ENCODE measurements at places on chromosomes 3 and 15.
A peak's percentile ranks its signal among the peaks of the same experiment; 100 is the strongest.

DNA sequence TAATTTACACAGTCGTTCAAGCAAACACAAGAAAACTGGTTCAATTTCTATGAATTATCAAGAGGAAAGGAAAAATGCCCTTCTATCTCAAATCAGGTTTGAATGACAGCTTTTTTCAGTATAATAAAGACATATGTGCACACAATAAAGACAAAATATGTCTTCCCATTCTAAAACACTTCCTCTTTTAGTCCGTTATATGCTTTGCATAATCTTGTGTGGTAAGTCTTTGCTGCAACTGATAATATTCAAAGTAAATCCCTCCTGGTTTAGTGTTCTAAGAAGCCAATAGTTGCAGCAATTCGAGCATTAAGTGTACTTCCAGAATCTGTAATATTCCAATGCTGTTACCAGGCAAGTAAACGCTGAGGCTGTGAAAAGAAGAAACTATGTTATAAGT lies 43.7 kb upstream of the MAPKBP1 start:
- no peak for DNase-seq

GRCh38 chr3:176341963-176342362 lies 855.3 kb downstream of the TBL1XR1 start:
- DNase-seq: no peak

DNA sequence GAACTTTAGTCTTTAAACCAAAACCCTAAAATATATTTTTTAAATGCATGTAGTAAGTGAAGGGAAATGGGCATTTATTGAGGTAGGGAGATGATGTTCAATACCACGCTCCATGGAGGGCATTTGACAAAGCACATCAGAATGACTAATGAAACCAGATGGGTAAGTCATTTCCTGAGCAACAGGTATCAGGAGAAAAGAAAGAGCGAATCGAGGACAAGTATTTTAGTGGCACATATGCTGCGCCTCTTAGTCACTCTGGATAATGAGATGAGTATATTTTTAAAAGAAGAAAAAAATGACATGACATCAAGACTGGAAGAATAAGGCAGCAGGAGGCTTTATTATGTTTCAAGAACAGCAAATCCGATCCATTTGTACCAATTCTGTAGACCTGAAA lies 129.0 kb upstream of the ARHGEF3 start:
- no peak for DNase-seq

GRCh38 chr3:146241523-146242240 lies 9.2 kb downstream of the PLSCR4 start:
- peak; percentile 74 for DNase-seq

- DNase-seq: no peak
Measured at GRCh38 chr15:55912982-55913381, 80.4 kb downstream of the NEDD4 start.

GRCh38 chr3:177601152-177601551 lies 403.9 kb upstream of the TBL1XR1 start:
- no peak for DNase-seq

- DNase-seq: no peak
Measured at GRCh38 chr3:128482666-128483656, 10.0 kb downstream of the GATA2 start.

DNA sequence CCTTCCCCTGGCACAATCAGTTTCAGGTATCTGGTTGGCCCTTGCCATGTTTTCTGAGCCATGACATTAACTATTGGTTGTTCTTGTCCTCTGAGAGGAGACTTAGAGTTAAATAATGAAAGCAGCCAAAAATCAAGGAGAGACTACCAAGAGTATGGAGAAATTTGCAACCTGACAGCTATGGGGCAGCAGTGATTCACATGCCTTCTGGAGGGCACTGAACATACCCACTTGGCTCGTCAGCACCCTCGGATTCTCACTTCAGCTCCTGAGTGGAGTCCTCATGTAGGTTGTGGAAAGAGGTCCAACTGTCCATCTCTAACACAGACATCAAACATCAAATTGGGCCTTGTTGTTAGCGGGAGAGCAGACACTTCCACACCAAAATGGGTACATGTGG lies 265.6 kb downstream of the EBLN2 start:
- no peak for DNase-seq

DNA sequence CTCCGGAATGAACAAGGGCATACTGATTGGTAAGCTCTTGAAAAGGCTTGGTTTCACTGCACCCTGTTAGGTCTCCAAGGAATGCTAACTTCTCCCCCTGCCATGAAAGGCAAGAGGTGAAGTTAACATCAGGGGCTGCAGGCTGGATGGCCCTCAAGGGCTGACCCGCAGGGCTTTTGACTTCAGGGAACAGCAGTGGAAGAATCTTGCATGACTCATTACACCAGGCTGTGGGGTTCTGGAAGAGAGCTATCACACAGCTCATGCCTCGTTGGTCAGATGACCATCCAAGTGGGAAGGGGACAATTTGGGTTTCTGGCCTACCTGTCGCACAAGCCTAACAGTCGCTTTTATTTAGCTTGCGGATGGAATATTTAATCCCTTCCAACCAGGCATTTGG lies 23.6 kb upstream of the ATG7 start:
- no peak for DNase-seq

GRCh38 chr3:63639806-63640205 lies 12.7 kb upstream of the SNTN start:
- DNase-seq: no peak

DNA sequence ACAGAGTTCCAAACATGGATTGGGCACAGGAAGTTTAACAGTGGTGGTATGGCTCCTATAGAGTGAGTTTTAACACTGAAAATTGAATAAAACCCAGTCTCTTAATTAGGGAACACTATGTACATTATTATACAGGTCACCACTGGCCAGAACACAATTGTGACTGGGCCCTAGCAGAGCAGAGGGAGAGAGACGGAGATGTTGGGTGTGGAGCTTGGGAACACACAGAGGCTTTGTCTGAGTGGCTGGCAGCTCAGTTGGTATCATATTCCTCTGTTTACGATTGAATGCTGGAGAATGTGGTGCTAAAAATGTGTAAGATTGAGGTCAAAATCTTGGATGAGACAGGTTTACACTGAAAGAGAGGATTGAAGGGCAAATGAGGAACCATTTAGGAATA lies 6.8 kb upstream of the MOBP start:
- DNase-seq: no peak

GRCh38 chr3:116950301-116951055 lies 240.9 kb downstream of the TUSC7 start:
- DNase-seq: no peak

- no peak for DNase-seq
Measured at GRCh38 chr3:98371853-98372252, 18.2 kb downstream of the OR5K4 start.

DNA sequence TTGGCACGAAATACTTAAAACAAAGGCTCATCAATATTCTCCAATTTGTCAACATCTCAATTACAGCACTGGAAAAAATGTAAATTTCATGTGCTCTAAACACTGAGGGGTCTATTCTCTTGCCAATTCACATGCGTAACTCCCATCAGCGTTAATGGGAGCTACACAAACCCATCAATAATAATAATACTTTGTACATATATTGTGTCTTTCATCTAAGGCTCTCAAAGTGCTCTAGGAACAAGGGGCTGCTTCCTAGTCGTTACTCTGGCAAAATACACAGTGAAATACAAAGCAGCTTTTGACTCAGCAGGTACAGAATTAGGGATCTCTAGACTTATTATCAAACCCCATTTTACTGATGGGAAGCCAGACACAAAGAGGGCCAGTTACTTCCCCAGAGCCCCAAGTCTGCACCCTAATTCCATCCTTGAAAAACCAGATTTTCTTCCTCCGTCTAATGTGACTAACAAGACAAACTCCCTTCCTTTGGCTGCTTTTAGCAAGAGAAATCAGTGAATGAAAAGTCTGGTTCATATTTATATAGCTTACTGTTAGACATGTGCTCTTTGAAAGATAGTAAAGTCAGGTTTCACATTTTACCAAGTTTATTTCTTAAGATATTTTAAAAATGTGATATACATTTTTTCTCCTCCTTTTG lies 20.0 kb downstream of the MEIS2 start:
- no peak for DNase-seq

- no peak for DNase-seq
Measured at GRCh38 chr3:131957980-131958379, 76.8 kb downstream of the CPNE4 start.

DNA sequence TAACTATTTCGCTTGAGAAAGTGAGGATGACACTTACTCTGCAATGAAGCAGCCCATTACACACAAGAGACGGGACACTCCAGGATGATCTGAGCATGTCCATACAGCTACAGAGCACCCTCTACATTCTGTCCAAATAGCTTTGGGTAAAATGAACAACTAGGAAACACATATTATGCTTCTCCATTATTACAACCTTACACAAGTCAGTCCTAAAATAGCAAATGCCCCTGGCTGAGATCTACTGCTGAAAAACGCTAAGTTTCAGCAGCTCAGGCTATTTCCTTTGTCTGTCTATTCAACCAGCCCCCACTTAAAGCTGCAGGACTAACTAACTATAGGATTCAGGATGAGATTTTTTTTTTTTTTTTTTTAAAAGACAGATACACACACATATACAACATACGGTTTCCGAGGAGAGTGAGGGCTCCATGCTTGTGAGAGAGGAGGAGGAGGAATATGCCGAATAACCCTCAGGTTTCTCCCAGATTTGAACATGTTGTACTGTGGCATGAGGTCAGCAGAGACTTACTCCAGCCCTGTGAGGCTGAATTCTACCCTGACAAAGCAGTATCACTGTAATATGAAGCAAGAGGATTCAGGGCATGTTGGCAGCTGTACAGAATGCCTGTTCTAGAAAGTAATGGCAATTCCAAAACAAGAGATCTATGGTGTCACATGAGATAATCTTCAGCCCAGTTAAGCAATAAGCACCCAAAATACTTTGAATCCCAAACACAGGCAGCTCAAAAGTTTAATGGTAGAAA lies 117.3 kb upstream of the PLXND1 start:
- no peak for DNase-seq

GRCh38 chr15:35043373-35044095 lies 41.6 kb downstream of the NANOGP8 start:
- no peak for DNase-seq

GRCh38 chr3:190516416-190516815 lies 2.5 kb downstream of the IL1RAP start:
- no peak for DNase-seq

DNA sequence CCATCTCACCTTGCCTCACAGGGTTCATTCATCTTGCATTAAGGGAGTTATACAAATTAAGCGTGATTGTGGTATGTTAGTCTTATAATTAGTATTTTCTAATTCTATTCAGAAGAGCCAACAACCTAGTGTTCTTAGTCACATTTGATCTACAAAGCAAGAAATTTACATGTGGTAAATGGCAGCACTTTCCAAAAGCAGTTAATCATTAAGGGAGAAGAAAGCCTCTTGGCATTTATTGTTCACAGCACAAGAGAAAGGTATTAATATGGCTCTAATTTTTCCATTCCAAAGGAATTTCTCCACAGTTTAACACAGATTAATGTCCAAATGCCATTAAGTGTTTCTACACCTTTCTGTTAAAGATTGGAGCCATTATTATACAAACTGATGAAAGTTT lies 1077.1 kb downstream of the ZPLD1 start:
- no peak for DNase-seq

DNA sequence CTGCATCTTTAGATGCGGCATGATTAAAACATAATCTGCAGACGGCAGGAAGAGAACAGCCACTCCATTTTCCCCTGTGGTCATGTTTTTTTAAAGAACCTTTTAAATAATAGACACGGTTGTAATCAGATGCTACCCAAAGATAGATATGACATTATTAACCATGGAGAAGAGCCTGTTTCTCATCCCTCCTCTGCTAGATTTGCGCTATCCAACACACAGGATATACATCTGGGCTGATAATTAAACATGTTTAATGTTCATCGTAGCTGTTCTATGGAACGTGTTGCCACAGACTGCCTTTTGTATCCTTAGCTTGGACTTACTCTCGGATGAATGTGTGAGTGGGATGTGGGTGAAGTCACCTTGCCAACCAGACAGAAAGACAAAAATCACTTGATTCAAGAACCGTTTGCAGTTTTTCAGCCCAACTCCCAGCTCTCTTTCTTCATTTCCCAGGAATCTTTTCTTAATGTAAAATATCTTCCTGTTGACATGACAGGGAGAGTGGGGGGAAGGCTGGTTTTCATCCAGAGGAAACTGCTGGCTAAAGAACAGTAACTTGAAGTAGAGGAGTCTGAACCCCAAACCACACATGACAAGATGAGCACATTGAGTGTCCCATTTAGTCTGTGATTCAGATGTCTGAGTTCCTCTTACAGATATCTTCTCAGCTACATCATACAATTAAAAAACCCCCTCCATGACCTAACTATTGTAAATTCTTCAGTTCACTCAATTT lies 118.6 kb upstream of the PRICKLE2 start:
- no peak for DNase-seq

DNA sequence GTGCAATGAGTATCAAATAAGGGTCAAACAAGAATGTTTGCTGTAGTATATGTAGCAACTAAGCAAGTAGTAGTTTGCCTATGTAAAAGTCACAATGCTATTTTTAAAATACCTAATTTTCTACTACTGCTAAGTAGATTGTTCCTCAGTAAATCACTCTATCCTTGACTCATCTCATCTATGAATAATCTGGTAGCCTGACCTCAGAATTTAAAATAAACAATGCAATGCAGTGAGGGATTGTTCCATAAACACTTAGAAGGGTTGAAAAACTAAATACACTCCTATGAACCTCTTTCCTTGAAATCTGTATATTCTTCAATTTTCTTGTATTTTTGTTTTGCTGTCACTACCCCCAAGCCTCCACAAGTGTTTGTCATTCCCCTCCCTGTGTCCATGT lies 253.3 kb downstream of the TBC1D5 start:
- no peak for DNase-seq

GRCh38 chr3:132847849-132848625 lies 125.8 kb upstream of the NPHP3 start:
- DNase-seq: no peak

DNA sequence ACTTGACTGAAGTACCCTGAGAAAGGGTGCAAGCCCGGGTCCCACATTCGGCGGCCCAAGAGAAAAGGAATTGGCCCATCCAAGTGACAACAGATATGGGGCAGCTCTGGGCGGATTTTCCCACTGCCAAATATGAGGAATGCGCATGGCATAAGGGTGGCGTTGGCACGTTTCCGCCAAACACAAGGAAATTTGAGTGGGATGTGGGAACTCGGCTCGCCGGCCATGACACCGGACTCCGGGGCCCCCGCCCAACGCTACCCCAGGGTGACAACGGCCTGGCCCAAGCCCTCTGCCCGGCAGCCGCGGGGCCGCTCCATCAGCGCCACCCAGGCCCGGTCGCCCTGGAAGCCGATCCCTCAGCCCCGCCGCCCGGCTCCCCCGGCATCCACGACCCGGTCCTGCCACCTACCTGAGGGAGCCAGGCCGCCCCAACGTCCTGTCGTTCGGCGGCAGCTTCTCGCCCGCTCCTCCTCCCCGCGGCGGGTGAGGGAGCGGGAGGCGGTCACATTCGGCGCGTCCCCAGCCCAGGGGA lies 449 bp downstream of the RAF1 start:
- DNase-seq: peak; percentile 80

GRCh38 chr3:189842681-189843602 lies 211.8 kb downstream of the TP63 start:
- DNase-seq: no peak
